ENCODE measurements at places on chromosomes 3 and 15.

- DNase-seq = no peak
Observed at GRCh38 chr15:68303134-68303533, 25.6 kb downstream of the FEM1B start.

DNA sequence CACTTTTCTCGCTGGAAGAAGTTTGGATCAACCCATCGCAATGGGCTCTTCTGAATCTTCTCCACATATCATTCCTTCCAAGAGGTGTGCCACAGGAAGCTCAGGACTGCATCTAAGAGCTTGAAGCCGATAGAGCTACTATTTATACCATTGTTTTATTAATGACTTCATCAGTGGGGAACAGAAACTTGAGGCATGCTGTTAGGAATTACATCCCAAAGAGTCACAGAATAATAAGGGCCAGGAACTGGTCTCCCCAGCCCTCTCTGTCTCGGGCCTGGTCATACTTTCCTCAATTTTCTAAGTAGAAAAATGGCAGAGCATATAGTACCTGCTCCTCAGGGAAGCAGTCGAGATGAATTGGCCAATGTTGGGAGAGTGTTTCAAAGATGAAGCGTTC lies 16.9 kb upstream of the C15orf61 start:
- no peak for DNase-seq

DNA sequence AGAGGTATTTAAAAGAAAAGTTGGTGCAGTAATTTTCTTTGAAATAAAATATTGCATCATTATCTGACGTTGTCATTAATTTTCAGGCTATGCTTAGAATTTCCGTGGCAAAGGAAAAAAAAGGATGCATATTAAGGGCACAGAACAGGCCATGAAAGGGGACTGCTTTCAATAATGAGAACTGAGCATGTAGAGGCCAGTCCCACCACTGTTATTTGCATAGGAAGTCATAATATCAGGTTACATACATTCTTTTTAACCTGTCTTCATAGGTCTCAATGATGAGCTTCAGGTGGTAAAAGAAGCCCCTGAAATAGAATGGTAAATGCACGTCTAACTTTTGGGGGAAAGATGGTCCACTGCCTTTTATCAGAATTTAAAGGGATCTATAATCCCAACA lies 272.1 kb upstream of the ALCAM start:
- no peak for DNase-seq

DNA sequence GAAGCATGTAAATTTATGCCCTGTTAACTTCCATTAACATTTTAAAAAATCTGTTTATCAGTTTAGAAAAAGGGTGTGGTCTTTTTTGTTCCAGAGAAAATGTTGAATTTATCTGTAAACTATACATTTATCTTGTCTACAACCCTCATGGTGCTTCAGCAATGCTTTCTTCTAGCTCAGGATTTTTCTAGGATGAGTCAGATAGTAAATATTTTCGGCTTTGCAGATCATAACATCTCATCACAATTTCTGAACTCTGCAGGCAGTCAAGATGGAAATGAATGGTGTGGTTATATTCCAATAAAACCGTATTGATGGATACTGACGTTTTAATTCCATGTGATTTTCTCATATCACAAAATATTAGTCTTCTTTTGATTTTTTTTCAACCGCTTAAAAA lies 70.5 kb upstream of the FOXB1 start:
- no peak for DNase-seq

GRCh38 chr3:61730056-61730455 lies 168.7 kb downstream of the PTPRG start:
- DNase-seq = no peak

DNA sequence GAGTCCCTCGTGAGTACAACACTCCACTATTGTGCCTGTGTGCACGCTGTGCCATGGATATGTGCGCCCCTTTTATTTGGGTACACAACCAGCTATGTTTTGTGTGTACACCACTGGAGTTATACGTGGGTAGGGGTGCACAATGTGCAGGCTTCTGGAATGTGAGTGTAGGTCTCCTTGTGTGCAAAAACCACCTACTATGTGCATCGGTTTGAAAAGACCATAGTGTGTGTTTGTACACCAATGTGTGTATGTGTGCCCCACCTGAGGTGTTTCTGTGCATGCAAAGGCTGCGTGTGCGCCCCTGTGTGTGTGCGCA lies 86.4 kb upstream of the ALDH1L1 start:
- DNase-seq = no peak

DNA sequence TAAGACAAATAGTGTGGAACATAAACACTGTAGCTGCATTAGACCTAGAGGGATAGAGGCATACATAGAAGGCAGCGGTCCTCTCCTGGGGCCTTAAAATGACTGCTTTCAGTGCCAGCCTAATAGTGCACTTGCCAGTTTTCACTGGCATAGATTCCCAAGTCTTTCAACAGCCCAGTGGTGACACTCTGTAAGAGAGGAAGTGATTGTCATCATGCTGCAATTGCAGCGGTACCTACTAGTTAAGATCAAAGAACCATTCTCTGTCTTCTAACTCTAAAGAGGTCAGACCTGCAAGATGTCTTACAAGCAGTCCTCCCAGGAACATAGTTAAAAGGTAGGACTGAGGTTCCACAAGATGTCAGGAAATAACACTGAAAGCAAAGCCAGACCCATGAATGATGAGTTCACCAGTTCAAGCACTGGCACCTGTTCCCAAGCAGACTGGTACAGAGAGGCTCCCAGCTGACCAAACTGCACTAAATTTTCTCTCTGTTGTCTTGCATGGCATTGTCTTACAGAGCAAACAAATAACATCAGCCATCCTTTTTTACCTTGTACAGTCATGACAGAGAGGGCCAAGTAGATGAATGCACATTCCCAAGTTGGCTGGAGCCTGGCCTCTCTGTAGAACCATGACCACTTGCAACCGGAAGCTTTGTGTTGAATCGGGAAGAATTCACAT lies 100.5 kb upstream of the SKOR1 start:
- DNase-seq = no peak

- no peak for DNase-seq
Observed at GRCh38 chr15:32784581-32784980, 66.8 kb downstream of the GREM1 start.

DNA sequence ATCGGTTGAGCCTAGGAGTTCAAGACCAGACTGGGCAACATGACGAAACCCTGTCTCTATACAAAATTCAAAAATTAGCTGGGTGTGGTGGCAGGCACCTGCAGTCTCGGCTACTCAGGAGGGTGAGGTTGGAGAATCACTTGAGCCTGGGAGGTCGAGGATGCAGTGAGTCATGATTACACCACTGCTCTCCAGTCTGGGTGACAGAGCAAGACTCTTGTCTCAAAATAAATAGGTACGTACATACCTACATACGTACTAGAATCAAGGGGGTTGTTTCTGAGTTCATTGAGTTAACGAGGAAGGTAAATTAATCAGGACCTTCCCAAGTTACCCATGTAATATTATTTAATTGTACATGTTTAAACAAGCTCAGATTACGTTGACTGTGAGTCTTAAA lies 97.5 kb downstream of the CHL1 start:
- DNase-seq = no peak

GRCh38 chr3:46812237-46812791 lies 50.9 kb downstream of the MYL3 start:
- no peak for DNase-seq

DNA sequence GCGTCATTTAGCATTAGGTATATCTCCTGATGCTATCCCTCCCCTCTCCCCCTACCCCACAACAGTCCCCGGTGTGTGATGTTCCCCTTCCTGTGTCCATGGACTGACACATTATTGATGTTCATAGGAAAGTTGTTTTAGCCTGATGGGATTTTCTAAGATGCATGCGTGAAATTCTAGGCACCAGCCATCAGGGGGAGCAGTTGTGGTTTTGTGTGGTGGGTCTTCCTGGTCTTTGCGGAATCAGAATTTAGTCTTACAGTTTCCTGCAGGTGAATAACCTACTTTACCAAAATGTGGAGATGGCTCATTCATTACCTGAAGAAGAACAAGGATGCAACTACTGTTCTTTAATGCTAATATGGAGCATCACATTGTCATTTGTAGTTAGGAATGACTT lies 455.0 kb upstream of the THBS1 start:
- peak; percentile 13 for DNase-seq

DNA sequence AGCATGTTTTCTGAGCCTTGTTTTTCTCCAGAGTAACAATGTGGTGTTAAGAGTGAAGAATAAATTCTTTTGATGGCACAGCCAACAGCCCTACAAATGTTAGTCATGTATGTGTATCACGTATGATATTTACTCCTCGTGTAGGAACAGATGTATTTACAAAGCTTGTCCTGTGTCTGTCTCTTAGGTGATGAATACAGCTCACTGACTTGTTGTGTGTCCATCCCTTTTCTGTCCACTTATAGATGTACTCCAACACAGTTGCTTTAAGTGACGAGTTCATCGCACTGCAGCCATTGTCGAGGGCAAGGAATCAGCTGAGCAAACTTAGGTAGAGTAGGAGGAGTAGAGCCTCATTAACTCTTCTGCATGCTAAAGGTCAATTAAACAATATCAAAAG lies 78.1 kb downstream of the DCUN1D1 start:
- DNase-seq = peak; percentile 79

- no peak for DNase-seq
Observed at GRCh38 chr15:66789029-66790025, 87.3 kb downstream of the SMAD6 start.

- DNase-seq = no peak
Observed at GRCh38 chr3:31621314-31621713, 88.6 kb downstream of the STT3B start.

DNA sequence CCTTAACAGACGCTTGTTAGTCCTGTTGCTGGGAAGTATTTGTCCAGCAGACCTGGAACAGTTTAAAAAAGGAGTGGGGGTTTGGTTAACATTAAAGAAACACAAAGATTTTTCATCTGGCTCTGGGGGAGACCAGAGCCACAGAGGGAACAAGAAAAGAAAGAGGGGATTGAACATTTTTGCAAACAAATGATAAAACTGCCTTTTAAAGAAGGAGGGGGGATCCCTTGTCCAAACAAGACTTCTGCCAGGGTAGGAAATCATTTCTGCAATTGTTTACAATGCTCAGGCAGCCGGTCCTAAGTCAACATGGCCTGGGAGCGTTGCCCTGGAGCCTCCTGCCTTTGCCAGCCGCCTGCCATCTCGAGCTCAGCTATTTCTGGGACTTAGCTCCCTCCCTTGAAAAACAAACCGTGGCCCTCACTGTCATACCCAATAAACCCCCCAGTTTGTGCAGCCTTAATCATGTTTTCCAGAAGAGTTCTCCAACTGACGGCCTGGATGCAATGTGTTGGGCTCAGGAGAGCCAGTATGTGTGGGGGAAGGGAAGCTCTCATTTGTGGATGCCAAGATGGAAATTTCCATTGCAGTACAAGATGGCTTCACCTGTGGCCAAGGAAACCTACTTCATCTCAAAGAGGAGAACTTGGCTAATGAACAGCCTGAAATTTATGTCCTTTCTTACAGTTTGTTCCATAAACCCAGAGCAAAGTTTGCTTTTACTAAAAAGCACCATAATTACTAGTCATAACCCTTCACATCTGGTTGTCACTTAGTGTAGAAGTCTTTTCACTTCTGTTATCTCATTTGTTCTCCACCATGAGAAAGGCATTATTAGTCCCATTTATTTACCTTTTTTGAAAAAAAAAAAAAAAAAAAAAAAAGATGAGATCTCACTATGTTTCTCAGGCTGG lies 75.9 kb upstream of the RNU6-1 start:
- peak; percentile 51 for DNase-seq

DNA sequence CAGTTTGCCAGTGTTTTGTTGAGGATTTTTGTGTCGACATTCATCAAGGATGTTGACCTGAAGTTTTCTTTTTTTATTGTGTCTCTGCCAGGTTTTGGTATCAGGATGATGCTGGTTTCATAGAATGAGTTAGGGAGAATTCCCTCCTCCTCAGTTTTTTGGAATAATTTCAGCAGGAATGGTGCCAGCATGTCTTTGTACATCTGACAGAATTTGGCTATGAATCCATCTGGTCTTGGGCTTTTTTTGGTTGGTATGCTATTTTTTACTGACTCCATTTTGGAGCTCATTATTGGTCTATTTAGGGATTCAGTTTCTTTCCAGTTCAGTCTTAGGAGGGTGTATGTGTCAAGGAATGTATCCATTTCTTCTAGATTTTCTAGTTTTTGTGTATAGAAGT lies 320.0 kb upstream of the PPP2R3A start:
- DNase-seq = no peak

GRCh38 chr3:187822402-187822801 lies 77.1 kb upstream of the BCL6 start:
- no peak for DNase-seq

DNA sequence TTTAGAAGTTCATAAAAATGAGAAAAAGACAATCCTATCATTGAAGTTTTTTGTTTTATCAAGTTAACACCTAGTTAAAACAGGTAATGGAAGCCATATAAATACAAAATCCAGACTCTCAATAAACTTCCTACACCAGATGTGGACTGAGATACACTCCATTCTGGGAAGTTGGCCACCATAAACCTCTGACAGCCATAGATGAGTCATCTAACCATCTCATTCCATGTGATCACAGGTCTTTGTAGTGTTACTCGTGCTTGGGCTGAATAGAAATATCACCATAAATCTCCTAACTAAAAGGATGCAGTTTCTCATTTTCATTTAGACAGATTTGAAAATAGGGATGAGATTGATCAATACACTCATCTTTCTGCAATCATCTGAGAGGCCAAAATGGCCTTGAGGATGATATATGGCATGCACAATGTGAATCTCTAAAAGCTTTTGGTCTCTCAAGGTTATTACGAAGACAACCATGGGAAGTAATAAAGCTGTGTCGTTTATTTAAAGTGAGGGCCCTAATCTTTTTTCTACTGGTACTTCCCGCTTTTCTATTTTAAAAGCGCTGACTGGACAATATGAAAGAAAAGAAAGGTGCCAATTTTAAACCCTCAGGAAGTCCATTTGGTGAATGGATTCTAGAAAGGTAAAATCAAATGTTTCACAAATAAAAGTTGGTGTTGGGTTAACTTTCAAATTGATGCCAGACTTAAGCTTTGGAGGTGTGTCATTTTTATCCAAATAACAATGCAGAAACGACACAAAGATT lies 155.5 kb downstream of the POLR2M start:
- DNase-seq = no peak

GRCh38 chr3:35737527-35737926 lies 98.2 kb downstream of the ARPP21 start:
- DNase-seq = no peak

DNA sequence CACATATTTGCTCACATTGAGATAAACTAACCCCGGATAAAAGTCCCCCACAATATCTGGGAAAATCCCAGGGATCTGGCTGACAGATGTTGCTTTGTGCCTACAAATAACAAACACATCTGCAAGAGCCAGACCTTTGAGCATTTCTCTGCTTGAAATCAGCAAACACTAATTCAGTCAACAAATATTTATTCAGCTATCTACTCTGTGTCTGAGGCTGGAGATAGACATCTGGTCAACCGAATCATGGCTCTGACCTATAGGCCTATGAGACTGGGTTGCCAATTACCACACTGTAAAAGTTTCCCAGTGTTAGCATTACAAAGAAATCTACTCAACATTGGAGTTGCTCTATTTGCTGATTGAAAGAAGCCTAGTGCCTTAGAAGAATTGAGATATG lies 201.1 kb upstream of the CADPS start:
- no peak for DNase-seq

GRCh38 chr3:129413687-129414506 lies 14.5 kb downstream of the EFCAB12 start:
- no peak for DNase-seq
